ENCODE measurements at places on chromosomes 1 and 21. TPM values are rescaled to one million over a fixed set of nuclear protein-coding genes. Genes with fewer than 3 reads are reported as not detected.

Gene SHISAL2A
- total RNA-seq: not detected

Gene TSPEAR
- total RNA-seq: 0.09 TPM

GRCh38 chr1:222026280-222026679 lies 284.4 kb upstream of the DUSP10 start:
- no peak for DNase-seq

DNA sequence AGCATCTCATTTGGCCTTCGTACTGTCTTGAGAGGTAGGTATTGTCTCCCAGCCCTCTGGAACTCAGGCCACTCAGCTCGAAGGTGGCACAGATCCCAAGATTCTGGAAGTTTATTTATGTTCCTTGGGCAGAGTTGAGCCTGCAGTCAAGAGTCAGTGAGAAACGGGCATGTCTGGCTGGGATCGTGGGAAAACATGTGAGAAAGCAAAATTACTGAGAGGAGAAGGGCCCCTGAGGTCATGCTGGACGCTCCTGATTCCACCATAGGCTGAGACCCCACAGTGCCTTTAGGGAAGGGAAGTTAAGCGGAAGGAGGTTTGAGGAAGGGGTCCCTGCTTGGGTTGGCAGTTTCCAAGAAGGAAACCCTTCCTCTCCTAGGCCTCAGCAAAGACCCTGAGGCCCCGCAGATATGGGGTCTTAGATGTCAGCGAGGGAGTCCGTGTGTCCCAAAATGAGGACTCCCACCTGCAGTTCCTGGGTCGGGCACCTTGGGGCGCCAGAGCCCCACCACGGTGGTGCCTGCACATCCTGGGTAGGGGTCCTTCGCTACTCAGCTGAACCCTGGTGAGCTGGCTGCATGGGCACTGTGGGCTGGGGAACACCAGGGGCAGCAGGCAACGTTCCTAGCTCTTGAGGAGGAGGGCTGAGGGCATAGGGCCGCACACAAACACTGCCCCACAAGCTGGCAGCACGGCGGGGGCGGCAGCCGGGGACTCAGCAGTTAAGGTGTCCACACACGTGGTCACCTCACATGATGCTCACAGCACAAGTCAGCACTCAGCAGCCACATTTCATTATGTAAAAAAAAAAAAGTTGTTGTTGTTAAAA lies 12.3 kb upstream of the SEMA4A start:
- DNase-seq: no peak

Gene USP21
- total RNA-seq: 15.5 TPM

DNA sequence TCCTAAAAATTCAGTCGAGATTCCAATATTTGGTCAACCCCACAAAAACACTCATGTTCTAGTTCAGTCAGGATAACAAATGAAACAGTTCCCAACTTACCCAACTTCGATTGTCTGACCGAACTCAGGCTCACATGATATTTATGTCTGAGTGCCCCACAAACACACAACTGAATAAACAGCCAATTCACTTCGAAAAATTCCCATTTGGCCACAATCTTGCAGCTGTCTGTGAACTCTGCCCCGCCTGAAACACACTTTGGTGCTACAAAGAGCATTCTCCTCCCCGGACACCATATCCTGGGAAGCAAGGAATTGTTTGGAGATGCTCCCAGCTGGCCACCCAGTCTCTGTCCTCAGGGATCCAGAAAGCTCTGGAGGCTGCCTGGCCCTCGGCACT lies 52.9 kb upstream of the SIM2 start:
- no peak for DNase-seq

Gene OLIG2
- total RNA-seq: 14.4 TPM

DNA sequence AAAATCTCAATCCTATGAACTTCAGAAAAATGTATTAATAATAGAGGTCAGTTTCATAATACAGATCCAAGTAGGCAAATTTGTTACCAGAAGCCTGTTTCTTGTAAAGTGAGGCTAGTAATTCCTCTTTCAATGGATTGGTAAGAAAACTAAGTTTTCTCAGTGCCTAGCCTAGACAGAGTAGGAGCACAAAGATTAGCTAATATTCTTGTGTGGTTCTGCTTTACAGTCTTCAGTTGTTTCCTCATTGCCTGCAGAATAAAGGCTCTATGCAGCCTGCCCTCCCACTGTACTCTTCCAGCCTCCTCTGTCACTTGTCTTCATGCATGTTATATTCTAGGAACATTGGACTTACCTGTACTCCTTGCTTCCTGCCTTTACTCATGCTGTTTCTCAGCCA lies 2.4 kb upstream of the PPP1R15B start:
- no peak for DNase-seq

- DNase-seq: no peak
These were observed 73.1 kb upstream of the COG2 start for GRCh38 chr1:230569201-230569600.

DNA sequence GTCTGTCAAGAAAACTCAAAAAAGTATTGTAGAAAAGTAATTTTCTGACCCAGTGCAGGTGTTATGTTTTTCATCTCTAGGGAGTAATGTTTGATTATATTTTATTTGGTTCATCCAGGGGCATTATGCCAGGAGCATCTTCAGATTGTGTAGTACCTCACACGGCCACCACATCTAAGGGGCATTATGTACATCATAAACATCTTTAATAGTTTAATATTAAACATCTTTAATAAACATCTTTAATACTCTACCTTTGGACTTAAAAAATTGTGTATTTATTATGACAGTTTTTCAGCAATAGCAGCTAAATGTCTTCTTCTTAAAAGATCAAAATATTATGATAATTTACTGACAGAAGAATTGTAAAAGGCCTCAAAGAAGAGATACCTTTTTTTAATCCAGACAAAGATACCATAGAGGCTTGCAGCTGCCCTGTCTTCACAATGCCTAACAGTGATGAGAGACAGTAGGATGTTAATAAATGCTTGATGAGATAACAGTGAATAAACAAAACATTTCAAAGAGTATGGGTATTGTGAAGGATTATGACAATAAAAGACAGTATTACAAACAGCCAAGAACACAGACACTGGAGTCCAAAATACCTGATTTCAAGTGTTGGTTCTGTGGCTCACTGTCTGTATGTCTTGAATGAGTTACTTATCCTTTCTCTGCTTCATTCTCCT lies 240.9 kb upstream of the ADGRL2 start:
- no peak for DNase-seq

GRCh38 chr1:20555025-20555757 lies 2.8 kb downstream of the FAM43B start:
- peak; percentile 15 for DNase-seq

GRCh38 chr1:99737016-99737415 lies 29.4 kb downstream of the FRRS1 start:
- no peak for DNase-seq

DNA sequence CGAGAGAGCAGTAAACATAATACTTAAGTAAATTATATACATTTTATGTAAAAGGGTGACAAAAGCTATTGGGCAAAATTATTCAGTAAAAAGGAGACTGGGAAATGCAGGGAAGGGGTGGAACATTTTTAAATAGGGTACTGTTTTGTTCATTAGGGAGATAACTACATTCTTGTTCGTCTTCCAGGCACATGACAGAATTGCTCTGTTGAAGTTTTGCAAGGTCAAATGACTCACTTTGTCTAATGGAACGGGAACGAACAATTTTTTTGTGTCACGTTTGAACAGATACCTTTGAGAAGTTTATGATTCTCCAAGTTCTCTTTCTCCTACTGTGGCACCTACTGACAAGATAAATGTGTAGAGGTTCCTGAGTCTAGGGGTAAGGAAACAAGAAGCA lies 382.3 kb upstream of the ZRANB2 start:
- DNase-seq: no peak

- no peak for DNase-seq
These were observed 1.8 kb upstream of the F5 start for GRCh38 chr1:169588112-169588511.

GRCh38 chr1:19398309-19398760 lies 86.2 kb downstream of the SLC66A1 start:
- DNase-seq: no peak

DNA sequence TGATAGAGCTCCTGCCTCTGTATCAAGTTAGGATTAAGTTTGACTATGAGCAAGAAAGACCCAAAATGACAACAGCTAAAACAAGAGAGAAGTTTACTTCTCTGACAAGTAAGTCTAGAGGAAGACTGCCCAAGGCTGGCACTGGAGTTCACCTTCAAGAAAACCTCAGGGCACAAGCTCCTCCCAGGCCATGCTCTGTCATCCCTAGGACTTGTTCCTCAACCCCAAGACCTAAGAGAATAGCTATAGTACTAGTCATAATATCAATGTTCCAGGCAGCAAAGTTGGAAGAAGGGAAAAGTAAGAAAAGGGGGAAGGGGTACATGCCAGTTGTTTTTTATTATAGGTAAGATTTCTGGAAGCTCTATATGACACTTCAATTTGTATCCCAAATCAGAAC lies 26.4 kb upstream of the DARS2 start:
- no peak for DNase-seq

Gene CCNL2
- 197 TPM for total RNA-seq

Data from cerebellum (tissue), 4 donors.